ENCODE measurements at places on chromosomes 6 and 20. TPM values are rescaled to one million over a fixed set of nuclear protein-coding genes. Genes with fewer than 3 reads are reported as not detected.

GRCh38 chr20:35478804-35479472 is 23.5 kb downstream of the CEP250 start:
- DNase-seq: no peak

DNA sequence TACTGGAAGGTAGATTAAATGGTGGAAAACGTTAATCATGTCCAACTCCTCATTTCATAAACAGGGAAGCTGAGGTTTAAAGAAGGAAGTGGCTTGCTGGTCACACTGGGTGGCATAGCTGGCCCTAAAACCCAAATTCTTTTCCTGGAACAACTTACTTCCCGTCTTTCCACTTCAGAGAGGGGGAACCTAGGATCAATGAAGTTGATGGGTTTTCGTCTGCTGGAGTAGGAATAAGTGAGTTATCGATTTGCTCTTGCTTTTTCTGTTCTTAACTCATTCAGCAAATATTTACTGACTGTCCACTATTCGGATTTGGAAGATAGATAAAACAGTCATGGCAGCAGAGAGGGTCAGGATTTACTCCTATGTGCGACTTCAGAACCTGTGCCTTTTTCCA is 1.2 kb upstream of the SYS1 start:
- no peak for DNase-seq

DNA sequence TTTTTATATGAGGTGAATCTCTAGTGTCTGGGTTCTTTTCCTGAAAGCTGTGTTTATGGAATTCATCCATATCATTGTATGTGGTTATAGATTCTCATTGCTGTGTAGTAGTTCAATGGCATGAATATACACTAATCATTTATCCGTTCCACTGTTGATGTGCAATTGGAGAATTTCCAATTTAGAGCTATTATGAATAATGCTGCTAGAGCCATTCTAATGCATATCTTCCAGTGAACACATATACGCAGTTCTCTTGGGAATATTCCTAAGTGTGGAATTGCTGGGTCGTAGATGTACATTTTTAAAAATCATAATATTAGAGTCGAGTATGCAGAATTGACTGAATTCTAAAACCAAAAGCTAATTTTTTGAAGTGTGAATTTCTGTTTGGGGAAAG is 327.5 kb upstream of the JAG1 start:
- DNase-seq: no peak

DNA sequence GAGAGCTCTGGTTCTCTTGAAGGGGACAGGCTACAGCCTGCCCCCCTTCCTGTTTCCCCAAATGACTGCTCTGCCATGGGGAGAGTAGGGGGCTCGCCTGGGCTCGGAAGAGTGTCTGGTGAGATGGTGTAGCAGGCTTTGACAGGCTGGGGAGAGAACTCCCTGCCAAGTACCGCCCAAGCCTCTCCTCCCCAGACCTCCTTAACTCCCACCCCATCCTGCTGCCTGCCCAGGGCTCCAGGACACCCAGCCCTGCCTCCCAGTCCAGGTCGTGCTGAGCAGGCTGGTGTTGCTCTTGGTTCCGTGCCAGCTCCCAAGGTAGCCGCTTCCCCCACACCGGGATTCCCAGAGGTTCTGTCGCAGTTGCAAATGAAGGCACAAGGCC is 9.8 kb downstream of the VEGFA start:
- DNase-seq: no peak

- no peak for DNase-seq
These were observed 95.3 kb upstream of the C6orf118 start for GRCh38 chr6:165404697-165405096.

DNA sequence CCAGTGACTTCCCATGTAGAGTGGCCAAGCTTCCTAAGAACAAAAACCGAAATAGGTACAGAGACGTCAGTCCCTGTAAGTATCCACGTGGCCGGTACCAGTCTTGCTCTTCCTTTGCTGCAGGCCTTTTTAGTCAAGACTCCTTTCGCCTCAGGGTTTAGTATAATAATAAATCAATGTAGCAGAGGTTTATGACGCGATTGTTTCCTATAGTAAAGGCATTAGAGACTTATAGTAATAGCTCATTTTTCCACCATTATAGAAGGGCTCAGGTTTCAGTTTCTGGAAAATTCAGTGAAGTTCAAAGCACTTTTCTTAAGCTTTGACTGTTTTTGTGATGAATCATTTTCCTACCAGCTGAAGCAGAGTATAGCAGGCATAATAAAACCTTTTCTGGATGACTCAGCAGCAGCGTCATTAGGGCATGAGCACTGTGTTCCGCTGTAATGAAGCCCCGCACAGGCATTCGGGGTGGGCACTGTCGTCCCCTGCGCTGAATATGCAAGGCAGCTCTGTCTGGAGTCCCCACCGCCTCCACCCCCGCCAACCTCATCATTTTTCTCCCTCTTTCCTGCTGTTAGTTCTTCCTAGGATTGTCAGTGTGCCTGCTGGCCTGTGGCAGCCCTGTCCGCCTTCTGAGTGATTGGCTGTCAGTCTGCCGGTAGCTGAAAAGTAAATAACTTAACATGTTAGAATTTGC is 51.3 kb downstream of the PTPN1 start:
- no peak for DNase-seq

DNA sequence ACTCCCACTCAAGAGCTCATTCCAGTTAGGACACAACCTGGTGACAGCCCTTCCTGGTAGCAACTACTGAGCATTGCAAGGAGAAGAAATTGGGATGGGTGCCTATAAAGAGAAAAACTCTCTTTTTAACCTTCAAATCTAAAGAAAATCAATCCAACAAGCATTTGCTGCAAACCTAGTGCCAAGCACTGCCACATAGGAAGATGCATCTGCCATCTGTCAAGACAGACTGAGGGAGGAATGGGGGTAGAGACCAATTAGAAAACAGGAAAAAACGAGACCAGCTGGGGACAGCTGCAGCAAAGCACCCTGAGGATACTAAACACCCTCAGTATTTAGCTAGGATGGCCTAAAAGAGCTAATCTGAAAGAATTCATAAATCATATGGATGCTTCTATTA is 27.9 kb downstream of the HLA-DMB start:
- DNase-seq: no peak

- no peak for DNase-seq
These were observed 177.0 kb downstream of the FOXC1 start for GRCh38 chr6:1786455-1787453.

- DNase-seq: no peak
These were observed 558.9 kb downstream of the PKHD1 start for GRCh38 chr6:51528556-51528955.

DNA sequence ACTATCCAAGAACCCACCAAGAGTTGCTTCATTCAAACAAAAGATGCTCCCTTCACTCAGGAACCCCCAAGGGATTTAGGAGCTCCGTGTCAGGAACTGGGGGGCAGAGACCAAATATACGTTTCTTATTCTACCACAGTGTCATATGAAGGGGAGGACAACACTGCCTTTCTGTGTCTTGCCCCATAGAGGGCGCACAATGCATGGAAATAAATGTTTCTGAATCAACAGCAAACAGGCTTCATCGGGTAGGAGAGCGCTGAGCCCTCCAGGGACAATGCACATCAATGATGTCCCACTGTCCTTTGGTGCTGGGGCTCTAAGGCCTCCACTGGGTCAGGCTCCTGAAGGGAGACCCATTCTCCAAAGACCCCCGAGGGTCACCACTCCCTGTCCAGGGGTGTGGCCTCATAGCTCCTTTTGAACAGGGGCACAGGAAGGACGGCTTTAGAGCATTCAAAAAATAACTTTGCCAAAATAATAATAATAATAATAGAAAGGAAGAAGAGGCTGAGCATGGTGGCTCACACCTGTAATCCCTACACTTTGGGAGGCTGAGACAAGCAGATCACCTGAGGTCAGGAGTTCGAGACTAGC is 31.1 kb downstream of the PLG start:
- DNase-seq: no peak

DNA sequence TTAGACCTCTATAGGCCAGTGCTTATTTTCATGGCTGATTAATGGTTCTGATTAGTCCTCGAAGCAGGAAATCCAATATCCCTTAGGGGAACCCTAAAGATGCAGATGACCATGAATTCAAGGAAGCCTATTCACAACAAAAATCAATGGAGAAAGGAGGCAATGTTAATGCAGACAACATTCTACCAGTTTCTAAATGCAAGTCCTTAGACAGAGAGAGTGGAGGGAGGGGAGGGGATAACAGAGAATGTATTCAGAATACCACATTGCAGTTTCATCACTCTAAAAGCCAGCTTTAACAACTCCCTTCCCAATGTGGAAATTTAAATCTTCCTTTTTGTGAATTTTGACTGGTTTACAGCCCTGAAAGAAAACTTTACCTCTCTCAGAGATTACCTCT is 87.1 kb upstream of the POU3F2 start:
- no peak for DNase-seq

GRCh38 chr6:29424575-29424974 is 9.8 kb downstream of the OR12D1 start:
- DNase-seq: no peak

DNA sequence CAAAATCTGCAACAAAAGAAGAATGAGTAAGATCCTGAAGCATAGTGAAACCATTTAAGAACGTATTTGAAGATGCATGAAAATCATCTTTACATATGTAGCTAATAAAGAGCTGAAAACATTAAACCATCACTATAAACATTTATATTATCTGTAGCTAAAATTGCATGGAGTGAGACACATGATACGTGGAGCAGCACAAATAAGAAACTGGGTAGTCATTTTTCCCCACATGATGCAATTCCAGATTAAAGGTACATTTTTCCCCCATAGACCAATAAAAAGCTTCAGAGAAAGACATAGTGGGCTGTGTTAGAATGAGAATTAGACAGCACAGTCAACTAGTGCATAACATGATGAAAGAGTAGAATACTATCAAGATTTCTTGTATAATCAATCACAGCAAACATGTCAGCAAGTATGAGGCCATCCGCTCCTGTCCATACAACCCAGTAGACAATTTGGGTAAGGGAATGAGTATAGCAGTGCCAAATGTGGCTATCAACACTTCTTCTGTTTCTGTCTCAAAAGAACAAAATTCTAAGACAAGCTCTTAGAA is 67.0 kb downstream of the RSPO3 start:
- DNase-seq: no peak

DNA sequence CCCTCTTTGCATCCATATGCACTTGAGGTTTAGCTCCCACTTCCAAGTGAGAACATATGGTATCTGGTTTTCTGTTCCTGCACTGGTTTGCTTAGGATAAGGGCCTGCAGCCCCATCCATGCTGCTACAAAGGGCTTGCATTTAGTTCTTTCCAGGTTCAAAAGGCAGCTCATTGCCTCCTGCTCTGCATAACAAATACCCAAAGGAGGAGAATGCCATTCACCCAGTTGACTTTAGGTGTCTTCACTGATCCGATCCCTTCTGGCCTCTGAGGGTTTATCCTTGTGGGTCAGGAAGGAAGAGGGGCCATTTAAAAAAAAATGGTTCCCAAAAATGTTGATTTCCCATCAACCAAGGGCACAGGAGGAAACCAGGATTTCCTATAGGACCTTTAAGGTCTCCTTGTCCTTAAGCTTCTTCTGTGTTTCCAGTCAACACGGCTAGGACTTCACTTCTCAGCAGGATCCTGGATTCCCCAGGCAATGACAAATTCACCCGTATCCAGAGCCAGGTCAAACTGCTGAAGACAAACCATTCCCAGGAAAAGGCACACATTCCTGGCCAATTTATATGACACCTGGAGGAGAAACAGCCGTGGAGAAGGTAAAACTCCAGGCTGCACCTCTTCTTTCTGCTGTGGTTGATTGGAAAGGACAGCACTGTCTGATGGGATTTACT is 447.7 kb upstream of the CDH4 start:
- DNase-seq: no peak

CTSA gene
- total RNA-seq: 116 TPM

MYBL2 gene
- total RNA-seq: 0.44 TPM

SIRPA gene
- 25.5 TPM for total RNA-seq

BMP7 gene
- 19.9 TPM for total RNA-seq
